ENCODE measurements at places on chromosomes 2 and 18.
A peak's percentile ranks its signal among the peaks of the same experiment; 100 is the strongest.

DNA sequence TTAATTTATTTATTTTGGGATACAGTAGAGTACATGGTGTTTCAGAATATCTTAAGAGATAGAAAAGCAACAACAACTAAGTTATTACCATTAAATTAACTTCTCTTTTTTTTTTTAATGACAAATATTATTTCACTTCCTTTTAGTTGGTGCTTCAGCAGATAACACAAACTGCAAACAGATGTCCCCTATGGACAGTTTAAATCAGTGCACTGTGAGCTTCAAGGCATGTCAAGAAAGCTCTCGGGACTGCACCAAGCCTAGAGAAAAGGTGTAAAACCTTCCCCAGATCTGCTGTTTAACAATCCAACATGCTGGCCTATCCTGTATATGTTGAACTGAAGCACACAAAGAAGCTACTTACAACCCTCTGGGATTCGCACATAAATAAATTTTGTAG is 122.7 kb downstream of the TCF4 start:
- DNase-seq, result no peak

DNA sequence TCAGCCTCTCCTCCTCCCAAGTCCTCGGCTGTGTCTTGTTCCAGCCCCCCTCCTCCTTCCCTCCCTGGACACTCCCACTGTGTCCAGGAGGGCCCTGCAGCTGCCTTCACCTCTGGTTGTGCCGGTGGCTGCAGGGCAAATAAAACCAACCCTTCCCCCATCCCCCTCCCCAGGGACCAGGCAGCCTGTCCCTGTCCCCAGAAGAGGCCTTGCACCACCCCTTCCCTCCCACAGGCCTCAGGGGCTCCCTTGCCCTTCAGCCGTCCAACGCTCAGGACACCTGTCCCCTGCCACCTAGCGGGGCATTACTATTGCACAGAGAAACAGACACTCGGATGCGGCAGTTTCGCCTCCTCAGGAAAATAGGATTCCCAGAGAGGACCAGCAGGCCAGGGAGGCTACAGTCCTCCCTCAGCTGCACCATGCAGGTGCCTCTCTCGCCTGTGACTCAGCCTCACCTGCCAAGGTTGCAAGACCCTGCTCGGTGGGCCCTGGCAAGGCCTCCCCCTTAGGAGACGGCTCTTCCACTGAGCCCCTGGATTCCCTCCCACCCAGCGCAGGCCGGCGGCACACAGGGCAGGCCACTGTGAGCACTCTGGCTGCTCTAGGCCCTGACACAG is 5.5 kb upstream of the GPC1 start:
- no peak for DNase-seq

DNA sequence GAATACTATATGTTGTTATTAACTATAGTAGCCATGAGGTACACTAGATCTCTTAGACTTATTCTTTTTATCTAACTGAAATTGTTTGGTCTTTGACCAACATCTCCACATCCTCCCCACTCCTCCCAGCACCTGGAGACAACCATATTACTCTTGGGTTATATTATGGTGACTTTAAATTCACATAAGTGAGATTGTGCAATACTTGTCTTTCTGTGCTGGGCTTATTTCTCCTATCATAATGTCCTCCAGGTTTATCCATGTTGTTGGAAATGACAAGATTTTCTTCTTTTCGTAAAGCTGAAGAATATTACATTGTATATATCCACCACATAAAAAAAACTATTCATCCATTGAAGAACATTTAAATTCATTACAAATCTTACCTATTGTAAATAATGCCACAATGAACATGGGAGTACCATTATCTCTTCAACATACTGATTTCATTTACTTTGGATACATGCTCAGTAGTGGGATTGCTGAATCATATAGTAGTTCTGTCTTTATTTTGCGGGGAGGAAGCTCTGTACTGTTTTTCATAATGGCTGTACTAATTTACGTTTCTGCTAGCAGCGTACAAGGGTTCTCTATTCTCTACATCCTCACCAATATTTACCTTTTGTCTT is 159.2 kb upstream of the SCN7A start:
- DNase-seq, result no peak

GRCh38 chr2:219104107-219105035 is 43.6 kb upstream of the IHH start:
- DNase-seq, result peak; percentile 3

DNA sequence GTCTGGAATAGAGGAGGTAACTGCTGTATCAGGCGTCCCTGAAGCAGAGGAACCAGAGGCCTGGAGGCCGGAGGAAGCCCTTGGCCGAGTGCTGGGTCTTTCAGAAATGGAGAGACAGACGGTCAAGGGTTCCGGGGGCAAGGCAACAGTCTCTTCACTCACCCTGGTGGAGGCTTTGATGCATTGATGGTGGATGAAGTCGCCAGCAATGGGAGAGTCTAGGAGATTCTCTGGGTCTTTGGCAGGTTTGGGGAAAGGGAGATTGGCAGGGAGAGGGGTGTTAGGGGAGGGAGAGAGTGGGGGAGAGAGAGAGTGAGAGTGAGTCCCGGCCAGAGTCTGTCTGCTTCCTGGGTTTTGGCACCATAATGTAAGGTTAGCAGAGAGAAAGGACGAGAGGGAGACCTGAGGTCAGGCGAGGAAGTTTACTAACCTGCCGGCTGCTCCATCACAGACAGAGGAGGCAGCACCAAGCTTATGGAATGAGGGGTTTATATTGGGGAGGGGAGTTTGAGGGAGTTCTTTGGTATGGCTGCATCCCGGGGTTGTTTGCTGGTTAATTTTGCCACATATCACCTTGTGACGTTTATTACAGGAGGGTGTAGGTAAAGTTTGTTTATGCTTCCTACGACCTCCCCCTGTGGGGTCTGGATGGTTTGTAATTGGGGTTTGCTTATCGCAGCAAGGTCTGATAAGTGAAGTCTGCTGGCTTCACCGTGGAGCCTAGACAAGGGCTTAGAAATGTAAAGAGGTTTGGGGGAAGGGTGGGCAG is 19.6 kb downstream of the COMMD1 start:
- no peak for DNase-seq

DNA sequence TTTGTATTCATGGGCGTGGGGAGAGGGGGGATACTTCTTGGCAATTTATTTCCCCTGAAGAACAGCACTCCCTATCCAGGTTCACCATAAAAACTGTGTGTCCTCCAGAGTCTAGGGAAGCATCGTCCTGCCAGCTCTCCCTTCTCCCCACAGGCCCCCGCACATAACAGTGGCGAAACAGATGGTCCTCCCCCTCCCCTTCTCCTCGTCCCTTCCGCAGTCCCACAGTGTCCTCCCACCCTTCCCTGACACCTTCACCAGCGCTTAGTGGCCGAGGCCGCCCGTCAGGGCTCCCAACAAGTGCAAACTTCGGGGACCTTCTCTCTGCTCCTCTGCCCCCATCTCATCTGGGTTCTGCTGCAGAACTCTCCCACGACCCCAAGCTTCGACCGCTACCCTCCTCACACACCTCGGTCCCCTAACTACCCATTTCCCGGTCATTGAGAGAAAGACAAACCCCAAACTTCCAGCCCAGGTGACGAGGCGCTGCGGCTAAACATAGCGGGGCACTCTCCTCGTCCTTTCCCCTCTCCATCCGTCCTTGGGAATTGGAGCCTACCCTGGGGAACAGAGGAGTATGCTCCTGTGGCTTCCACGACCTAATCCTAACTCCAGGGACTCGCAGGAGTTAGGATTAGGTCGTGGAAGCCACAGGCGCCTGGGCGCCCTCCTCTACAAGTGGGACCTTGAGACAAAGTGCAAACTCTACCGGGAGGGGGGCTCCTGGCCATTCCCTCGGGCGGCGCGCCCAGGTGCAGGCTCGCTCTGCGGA is 971 bp downstream of the ZNF385B start:
- DNase-seq, result no peak

GRCh38 chr2:176595986-176596385 is 326.7 kb downstream of the MTX2 start:
- no peak for DNase-seq

DNA sequence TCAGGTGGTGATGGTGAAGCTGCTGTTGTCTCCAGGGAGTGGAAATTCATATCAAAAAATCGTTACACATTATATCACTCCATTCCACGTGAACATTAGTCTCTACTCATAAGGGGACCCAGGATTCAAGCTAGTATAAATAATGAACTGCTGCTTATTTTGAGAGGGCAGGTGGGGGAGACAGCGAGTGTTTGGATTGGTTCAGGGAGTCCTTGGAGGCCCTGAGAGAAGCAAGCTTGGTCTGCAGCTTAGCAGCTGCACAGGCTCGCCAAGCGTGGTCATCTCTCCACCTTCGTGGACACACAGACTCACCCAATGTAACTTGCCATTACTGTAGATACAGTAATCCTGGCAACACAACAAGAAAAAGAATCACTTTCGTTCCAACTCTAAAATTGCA is 177.6 kb downstream of the ZNF521 start:
- DNase-seq, result no peak

GRCh38 chr2:71689968-71690834 is 236.8 kb downstream of the DYSF start:
- DNase-seq, result no peak

DNA sequence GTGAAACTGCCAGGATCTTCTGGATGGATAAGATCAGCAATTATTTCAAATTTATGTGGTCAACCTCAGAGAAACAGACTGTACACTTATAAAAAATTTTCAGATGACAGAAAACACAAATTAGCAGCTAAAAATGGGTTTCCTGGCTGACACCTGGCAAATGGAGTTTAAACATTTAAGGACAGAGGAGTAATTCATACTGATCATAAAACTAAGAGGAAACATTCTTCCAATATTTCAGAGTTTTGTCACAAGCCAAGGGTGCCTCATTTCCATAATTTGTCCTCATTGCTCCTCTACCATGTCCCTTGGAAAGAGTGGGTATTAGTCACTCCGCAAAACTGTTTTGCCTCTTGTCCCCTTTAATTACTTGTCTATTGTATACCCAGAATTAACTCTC is 70.2 kb downstream of the TMEFF2 start:
- no peak for DNase-seq

DNA sequence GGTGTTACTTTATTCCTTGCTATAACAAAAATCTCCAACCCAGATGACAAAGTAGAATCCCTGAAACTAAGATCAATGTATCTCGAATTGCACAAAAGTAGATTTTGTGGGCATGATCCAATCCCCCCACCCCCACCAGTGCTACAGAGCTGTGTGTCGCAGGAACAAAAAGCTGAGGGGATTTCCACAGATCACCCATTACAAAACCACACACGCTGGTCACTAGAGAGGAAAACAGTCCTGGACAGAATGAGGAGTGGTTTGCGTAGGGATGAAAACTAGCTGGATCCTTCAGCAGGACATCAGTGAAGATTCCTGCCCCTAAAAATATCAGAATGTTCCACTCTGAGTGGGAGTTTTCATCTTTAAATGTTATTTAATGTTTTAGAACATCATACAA is 165.3 kb upstream of the STK17B start:
- no peak for DNase-seq

- DNase-seq, result no peak
Measured at GRCh38 chr2:48043131-48043700, 136.9 kb upstream of the FBXO11 start.

GRCh38 chr2:107062173-107062572 is 176.2 kb upstream of the ST6GAL2 start:
- no peak for DNase-seq

DNA sequence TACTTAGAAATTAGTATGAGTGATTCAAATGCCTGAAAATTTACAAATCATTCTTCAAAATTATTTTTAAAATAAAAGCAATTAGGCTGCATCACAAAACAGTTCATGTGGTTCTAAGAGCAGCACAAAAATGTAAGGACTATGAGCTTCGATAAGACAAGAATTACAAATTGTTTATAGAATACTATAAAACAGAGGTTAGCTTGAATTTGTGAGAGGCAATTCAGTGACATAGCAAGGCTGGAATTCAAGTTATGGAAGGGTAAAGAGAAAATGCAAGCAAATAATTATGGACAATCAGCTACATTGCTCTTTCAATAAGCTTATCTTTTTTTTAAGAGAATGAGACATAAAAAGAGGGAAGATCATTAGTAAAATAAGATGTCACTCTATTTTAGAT is 7.1 kb upstream of the XIRP2 start:
- DNase-seq, result no peak

DNA sequence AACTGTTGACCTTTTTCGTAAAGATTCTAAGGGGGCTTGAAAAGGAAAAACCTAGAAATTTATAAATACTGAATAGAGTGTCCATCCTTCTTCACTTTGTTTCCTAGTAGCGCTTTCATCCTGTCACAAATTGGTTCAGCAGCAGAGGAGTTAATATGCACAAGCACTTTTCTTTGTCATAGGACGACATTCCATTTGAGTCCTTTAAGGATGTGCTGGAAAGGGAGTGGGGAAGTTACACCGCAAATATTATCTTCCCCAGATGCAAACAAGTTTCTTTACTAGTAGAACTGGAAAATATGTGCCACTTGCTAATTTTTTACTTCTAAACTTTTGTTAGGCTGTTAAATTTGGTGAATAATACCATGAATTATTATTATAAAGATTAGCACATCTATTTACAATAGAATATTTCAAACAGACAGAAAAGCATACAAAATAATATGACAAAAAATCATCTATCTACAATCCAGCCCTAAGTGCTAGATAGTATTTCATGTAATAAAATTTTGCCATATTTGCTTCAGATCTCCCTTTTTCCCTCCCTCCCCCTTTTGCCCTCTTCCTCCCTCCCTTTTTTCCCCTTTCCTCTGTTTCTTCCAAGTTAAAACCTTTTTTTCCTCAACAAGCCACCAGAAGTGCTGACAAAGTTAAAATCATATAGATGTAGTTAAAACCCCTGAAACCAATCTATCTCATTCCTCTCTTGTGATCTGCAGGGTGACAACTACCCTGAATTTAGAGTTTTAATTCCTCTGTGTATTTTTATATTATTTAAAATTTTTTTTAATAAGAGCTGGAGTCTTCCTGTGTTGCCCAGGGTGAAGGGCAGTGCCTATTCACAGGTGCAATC is 50.5 kb upstream of the MAP4K3 start:
- no peak for DNase-seq

- DNase-seq, result peak; percentile 17
Measured at GRCh38 chr2:173264603-173265366, 89.9 kb upstream of the CDCA7 start.

GRCh38 chr2:210264282-210264681 is 39.0 kb upstream of the ACADL start:
- no peak for DNase-seq

DNA sequence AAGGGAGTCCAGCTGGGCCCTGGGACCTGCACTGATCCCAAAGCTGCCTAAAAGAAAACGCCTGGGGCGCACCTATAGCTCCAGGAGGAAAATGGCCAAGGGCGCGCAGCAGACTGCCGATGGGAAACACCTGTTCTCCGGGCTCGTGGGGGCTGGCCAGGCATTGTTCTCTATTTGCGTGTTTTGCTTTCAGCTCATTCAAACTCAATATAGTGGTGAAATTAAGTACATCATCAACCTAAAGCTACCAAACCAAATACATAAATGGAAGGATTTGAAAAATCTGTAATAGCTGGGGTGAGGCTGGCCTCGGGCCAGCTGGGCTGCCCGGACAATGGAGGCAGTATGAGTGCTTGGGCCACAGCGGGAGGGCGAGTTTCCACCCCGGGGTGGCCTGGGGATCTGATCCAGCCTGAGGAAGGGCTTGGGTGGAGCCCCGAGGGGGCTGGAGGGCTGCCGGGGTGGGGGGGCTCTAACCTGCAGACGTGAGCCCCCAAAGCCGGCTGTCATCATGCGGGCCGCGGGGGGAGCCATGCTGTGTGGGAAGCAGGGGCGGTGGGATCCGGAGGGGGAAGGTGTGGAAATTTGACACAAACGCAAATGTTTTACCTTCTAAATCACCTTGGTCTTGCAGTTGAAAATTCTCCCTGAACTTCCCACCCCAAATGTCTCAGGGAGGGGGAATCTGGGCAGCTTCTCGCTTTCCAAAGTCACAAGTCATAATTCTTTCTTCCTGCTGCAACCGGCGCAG is 77.6 kb downstream of the ASB1 start:
- no peak for DNase-seq

GRCh38 chr2:101815154-101815553 is 117.6 kb downstream of the MAP4K4 start:
- DNase-seq, result no peak
